ENCODE measurements at places on chromosomes 3 and 15.

GRCh38 chr15:57395292-57395691 is 19.0 kb downstream of the CGNL1 start:
- DNase-seq: no peak

DNA sequence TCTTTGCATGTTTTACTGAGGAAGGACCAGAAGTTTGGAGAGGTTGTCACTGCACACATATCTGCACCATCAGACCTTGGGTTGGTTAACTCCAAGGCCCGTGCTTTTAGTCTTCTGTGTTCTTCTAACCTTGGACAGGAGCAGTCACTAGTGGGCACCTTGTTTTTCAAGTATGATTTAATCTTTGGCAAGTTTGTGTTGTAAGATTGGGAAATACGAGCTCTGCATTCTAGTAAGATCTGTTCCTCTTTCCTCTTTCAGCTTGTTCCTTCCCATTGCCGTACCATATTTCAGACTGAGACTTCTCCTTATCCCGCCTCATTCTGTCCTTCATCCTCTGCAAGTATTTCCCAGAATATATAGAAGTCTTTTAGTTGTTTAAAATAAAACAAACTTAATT is 5.1 kb downstream of the TMOD2 start:
- DNase-seq: no peak

DNA sequence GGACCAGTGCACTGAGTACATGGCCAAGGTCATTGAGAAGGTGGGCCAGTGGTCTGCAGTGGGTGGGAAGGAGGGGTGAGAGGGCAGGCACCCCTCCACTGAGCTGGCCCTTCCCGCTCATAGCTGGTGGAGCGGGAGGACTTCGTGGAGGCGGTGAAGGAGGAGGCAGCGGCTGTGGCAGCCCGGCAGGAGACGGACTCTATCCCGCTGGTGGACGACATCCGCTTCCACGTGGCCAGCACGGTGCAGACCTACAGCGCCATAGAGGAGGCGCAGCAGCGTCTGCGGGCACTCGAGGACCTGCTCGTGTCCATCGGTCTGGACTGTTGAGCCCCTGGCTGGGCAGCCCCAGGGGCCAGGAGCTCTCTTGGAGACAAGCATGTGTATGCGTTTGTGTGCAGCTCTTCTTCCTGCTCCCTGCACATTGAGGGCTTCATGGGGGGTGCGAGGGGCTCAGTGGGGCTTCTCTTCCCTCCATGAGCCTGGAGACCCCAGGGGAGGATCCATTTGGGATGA is 7.5 kb downstream of the ABTB1 start:
- no peak for DNase-seq

GRCh38 chr3:171354706-171355582 is 105.3 kb downstream of the TNIK start:
- no peak for DNase-seq

DNA sequence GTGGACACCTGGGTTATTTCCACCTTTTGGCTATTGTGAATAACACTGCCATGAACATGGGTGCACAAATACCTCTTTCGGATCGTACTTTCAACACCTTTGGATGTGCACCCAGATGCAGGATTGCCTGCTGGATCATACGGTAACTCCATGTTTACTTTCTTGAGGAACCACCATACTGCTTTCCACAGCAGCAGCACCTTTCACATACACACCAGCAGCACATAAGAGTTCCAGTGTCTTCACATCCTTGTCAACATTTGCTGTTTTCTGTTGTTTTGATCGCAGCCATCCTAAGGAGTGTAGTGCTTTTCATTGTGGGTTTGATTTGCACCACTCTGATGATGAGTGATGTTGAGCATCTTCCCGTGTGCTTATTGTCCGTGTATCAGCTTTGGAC is 51.3 kb downstream of the NUP210 start:
- no peak for DNase-seq

DNA sequence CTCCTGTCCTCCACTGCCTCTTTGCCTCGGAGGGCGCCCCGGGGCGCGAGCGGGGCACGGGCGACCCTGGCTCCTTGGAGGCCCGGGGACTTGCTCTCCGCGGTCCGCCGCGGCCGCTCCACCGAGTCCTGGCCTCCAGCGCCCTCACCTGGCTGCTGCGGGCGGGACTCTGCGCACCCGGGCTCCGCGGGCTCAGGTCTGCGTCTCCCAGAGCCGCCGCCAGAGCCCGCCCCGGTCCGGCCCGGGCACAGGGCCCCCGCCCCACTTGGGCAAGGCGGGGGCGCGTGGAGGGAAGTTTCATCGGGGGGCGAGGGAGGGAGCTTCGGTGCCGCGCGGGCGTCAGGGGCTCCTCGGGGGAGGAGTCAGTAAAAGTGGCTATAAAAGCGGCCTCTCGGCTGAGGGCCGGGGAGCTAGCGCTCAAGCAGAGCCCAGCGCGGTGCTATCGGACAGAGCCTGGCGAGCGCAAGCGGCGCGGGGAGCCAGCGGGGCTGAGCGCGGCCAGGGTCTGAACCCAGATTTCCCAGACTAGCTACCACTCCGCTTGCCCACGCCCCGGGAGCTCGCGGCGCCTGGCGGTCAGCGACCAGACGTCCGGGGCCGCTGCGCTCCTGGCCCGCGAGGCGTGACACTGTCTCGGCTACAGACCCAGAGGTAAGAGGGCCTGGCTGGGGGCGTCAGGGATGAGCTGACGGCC is at the start of gene CEMIP:
TSS of gene CEMIP (plus strand) at position 407 of the 694 bp plus-strand sequence. CDS start 94,510 bp downstream, outside the sequence.
- peak; percentile 8 for DNase-seq

Data from activated CD4-positive, alpha-beta T cell treated with anti-CD3 and anti-CD28 coated beads for 4 hours (primary cell).